ENCODE measurements at places on chromosomes 4 and X. TPM values are rescaled to one million over a fixed set of nuclear protein-coding genes. Genes with fewer than 3 reads are reported as not detected.

- no peak overlapping the region for H3K4me3 ChIP-seq
- no peaks in the 10 kb centered on the region for H3K36me3 ChIP-seq
- H3K27ac ChIP-seq, result no peak overlapping the region
- no peaks in the 10 kb centered on the region for H3K4me1 ChIP-seq
Measured at GRCh38 chr4:24889991-24890390, 22.9 kb downstream of the CCDC149 start.

DNA sequence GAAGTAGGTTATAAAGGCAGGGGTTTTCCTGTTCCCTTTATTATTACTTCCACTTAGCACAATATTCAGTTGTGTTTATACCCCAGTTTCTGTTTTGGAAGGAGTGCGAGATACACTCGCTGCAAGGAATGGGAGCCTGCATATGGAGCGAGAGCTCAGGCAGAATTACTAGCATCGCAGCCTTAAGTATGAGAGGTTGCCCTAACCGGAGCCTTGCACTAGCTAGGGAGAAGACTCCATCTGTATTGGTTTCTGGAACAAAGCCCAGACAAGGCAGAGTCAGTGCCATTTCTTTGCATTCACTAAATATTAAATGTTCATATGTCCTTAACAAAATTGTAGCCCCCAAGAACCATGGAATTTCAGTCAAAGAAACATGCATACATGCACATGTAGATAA lies 6.2 kb upstream of the DCTD start:
- H3K27ac ChIP-seq, result peak overlapping the region; percentile 26
- no peaks in the 10 kb centered on the region for H3K36me3 ChIP-seq
- H3K4me1 ChIP-seq, result peaks cover 6% of the 10 kb centered on the region
- peak overlapping the region; percentile 41 for H3K4me3 ChIP-seq
- peak; percentile 39 for DNase-seq

DNA sequence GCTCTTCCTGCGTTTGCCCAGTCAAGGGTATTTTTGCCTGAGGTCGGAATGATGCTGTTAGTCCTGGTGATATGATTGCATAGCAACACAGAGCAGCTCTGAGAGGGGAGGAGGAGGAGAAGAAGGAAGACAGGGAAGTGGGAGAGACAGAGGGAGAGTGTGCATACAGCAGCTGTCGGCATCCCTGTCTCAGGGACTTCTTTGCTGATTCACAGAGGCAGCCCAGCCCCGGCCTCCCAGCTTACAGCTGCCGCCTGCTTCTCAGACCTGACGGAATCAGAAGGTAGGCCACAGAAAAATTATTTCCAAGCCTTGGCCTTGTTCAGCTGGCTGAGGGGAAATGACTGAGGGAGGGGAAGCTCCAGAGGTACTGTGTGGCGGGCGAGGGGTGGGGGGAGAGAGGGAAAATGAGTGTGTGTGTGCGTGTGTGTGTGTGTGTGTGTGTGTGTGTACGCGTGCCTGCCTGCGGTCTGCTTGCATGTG lies 319 bp downstream of the DRP2 start:
- no peaks in the 10 kb centered on the region for H3K4me1 ChIP-seq
- peak; percentile 51 for DNase-seq
- H3K27ac ChIP-seq, result peak overlapping the region; percentile 16
- peak overlapping the region; percentile 41 for H3K4me3 ChIP-seq
- H3K36me3 ChIP-seq, result no peaks in the 10 kb centered on the region

DNA sequence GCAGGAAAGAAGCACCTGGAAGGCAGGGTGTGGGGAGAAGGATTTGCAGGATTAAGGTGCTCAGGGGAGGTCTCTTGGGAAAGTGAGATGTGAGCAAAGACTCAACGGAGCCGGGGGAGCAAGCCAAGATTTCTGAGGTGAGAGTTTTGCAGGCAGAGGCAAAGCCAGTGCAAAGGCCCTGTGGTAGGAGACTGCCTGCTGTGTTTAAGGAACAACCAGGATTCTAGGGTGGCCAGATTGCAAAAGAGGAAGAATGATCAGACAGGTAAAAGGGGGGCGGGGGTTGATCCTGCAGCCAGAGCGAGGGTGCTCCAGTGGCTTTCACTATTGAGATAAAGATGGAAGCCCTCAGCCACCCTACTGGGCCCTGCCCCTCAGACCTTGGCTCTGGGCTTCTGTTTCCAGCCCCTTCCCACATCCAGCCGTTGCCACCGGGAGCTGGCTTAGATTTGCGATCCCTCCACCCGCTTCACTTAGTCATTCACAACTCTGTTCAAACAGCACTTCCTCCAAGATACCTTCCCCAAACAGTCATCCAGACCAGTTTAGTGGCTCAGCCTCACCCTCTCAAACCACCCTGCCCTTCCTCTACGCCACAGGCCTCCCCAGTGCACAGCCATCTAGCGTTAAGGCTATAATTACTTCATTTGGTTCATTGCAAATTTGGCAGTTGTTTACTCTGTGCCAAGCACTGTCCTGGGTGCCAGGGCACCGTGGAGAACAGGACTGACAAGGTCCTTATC lies 23.3 kb upstream of the BCOR start:
- H3K4me1 ChIP-seq, result no peaks in the 10 kb centered on the region
- H3K27ac ChIP-seq, result no peak overlapping the region
- no peak overlapping the region for H3K4me3 ChIP-seq

DNA sequence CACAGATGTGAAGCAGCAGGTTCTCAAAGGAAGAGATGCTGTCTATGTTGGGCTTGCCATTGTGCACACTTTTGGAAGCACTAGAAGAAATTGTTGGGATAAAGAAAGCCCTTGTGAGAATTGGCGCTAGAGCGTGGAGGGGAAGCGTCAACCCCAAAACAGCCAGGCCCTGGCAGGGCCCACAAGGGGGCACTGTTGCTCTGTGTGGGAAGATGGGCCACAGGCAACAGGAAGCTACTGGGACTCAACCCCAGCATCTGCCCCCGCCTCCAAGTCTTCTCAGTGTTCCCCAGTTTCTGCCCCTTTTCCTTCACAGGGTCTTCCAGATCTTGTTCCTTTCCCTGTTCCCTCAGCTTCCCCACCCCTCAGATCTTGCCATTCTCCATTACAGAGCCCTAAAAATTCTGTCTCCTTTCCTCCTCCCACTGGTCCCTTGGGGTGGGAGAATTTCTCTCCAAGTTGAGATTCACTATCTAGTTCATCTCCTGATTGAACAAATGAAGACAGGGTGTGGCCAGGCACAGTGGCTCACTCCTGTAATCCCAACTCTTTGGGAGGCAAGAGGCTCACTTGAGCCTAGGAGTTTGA lies 85.5 kb downstream of the STARD8 start:
- peak; percentile 17 for DNase-seq
- H3K36me3 ChIP-seq, result no peaks in the 10 kb centered on the region
- H3K27me3 ChIP-seq, result no peaks in the 10 kb centered on the region
- no peak overlapping the region for H3K27ac ChIP-seq

GRCh38 chrX:43176686-43177085 lies 398.7 kb upstream of the PPP1R2C start:
- no peak for DNase-seq
- no peaks in the 10 kb centered on the region for H3K4me1 ChIP-seq
- H3K27ac ChIP-seq, result no peak overlapping the region
- H3K27me3 ChIP-seq, result no peaks in the 10 kb centered on the region

DNA sequence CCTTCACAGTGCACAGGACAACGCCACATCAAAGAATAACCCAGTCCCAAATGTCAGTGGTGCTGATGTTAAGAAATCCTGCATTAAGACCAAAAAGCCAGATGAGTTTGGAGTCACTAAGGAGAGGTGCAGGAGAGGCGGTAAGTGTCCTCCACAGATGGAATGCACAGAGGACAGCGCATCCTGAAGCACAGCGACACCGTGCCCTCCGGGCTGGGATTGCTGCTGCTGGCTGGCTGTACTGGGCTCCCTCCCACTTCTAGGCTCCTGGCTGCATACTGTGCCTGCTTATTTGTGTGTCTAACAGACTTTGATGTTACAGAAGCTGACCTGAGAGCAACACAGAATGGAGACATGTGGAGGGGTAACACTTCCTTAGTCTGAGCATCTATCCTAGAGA lies 325.6 kb upstream of the BOD1L1 start:
- no peaks in the 10 kb centered on the region for H3K4me1 ChIP-seq
- no peak overlapping the region for H3K27ac ChIP-seq
- no peak for DNase-seq

- H3K36me3 ChIP-seq, result no peaks in the 10 kb centered on the region
- no peak overlapping the region for H3K27ac ChIP-seq
- DNase-seq, result no peak
- H3K4me1 ChIP-seq, result no peaks in the 10 kb centered on the region
- no peak overlapping the region for H3K4me3 ChIP-seq
- H3K27me3 ChIP-seq, result no peaks in the 10 kb centered on the region
Measured at GRCh38 chr4:175953960-175954521, 111.6 kb upstream of the WDR17 start.

DNA sequence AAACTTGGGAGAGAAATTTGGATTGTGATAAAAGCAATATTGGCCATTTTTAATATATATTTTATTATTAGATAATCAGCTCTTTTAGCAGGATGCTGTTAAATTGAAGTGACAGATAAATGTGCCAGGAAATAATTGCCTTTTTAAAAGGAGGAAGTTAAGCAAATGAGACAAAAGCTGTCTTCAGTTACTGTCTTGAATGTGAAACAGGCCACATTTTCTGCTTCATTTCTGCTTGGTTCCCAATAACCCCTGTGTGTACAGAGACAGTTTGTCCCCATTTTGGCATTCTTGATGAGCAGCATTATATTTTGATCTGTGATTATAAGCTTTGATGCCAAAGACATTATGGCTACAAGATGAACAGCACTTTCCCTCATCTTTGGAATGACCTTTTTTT lies 953 bp downstream of the EPGN start:
- DNase-seq, result no peak
- no peaks in the 10 kb centered on the region for H3K36me3 ChIP-seq
- H3K27me3 ChIP-seq, result no peaks in the 10 kb centered on the region

GRCh38 chr4:34723605-34724004 lies 1520.7 kb downstream of the ARAP2 start:
- no peaks in the 10 kb centered on the region for H3K36me3 ChIP-seq
- DNase-seq, result no peak
- H3K4me3 ChIP-seq, result no peak overlapping the region
- H3K4me1 ChIP-seq, result no peaks in the 10 kb centered on the region
- no peak overlapping the region for H3K27ac ChIP-seq

DNA sequence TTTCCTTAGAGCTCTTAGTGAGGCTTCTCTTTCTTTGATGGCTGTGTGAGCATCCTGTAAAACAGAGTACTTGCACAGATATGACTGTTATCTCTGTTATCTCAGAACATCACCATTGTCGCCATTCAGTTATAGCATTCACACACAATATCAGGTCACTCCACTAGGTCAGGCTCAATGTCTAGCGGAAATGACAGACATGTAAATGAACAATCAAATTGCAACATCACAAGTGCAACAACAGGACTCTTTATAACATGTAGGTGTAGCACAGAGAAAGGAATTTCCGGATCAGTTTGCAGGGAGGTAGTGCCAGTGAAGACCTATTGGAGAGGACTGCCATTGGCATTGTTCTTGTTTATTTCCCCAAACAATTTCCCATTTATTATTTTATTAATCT lies 43.2 kb upstream of the IGSF1 start:
- H3K27me3 ChIP-seq, result no peaks in the 10 kb centered on the region
- H3K4me1 ChIP-seq, result no peaks in the 10 kb centered on the region
- no peak for DNase-seq
- H3K4me3 ChIP-seq, result no peak overlapping the region

DNA sequence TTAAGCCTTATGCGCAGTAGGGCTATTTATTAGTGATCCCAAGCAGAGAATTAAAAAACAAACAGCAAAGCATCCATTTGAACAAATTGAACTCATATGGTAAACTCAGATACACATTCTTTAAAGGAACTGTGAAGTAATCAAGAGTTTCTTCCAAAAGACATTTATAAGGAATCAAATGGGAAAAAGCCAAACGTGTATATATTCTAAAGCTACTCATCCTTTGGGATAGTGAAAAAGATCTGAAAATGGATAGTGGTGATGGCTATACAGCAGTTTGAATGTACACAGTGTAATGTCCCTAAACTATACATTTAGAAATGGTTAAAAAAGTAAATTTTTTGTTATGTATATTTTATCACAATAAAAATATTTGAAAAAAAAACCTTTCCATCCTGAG lies 16.6 kb upstream of the HPGDS start:
- DNase-seq, result no peak
- H3K27ac ChIP-seq, result no peak overlapping the region
- no peaks in the 10 kb centered on the region for H3K27me3 ChIP-seq
- no peaks in the 10 kb centered on the region for H3K36me3 ChIP-seq

DNA sequence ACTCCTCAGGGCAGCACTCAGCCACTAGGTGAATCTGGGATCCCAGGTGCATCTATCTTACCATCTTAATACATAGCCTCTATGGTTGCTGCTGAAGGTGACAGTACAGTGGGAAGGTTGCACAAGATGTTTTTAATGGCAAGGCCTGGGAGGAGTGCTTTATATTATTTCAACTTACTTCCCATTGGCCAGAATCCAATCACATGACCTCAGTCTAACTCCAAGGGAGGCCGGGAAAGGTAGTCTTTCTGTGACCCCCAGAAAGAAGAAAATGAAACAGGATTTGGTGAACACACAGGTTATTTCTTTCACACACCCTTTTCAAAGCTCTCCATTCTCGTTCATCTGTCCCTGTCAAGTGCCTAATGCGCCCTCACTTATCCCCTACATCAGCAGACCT lies 189.1 kb upstream of the ATP6AP2 start:
- DNase-seq, result no peak
- no peak overlapping the region for H3K27ac ChIP-seq
- H3K27me3 ChIP-seq, result no peaks in the 10 kb centered on the region
- H3K36me3 ChIP-seq, result no peaks in the 10 kb centered on the region

DNA sequence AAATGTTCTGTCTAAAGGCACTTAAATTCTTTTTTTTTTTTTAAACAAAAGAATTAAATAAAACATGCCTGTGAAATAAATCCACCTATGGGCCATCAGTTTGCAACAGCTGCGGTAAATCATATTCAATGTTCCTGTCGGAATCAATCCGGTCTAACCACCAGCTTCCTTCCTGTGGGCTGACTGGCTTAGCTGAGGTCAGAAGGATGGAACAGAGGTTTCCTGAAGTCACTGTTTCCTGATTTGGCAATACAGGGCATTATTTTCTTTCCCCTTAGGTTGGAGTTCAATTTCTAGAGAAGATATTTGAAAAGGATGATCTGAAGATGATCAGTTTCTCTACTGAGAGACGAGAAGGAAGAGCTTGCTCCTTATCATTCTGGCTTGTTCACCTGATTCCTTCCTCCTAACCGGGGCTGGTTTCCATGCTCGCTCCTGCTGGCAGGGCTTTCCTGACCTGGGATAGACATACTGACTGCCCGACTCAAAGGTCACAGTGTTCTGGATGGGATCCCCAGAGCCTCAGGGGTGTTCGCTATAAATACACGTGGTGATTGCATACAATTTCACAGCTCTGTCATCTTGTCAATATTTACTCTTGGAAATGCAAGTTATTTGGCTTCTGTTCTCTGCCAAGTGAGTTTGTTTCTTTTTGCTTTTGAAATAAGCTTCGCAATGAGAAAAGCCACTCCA lies 21.7 kb downstream of the PDLIM3 start:
- H3K27ac ChIP-seq, result no peak overlapping the region
- no peaks in the 10 kb centered on the region for H3K36me3 ChIP-seq
- H3K4me3 ChIP-seq, result no peak overlapping the region
- no peaks in the 10 kb centered on the region for H3K4me1 ChIP-seq
- DNase-seq, result peak; percentile 61

GRCh38 chrX:136920001-136920400 lies 39.5 kb upstream of the RBMX start:
- H3K27ac ChIP-seq, result no peak overlapping the region
- H3K4me1 ChIP-seq, result no peaks in the 10 kb centered on the region
- H3K27me3 ChIP-seq, result no peaks in the 10 kb centered on the region
- H3K36me3 ChIP-seq, result no peaks in the 10 kb centered on the region
- no peak overlapping the region for H3K4me3 ChIP-seq
- DNase-seq, result no peak

Gene S100P
- total RNA-seq, result not detected

Gene NPNT
- total RNA-seq, result 20.3 TPM

Gene TMEM271
- total RNA-seq, result not detected

Gene ANOS1
- under 0.01 TPM for total RNA-seq

Gene ATP1B4
- not detected for total RNA-seq

Gene IL9R
- total RNA-seq, result not detected

Gene XAGE1B
- not detected for total RNA-seq

Gene ABRAXAS1
- 27.2 TPM for total RNA-seq
